ENCODE measurements at places on chromosomes 2 and 18.

DNA sequence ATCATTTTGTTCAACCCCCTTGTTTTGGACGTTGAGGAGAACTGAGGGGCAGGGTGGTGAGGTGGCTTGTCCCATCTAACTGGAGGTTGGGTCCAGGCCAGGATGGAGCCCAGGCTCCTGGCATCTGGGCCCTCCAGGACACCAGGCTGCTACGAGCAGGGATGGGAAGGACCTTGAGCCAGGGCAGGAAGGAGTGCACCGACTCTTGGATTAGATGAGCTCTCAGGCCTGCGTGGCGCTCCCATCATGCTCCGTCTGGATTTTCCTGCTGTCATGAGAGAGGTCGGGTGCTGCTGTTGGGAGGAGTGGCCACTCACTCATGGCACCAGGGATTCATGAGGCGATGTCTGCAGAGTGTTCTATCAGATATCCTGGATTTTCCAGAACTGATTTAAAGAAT lies 18.3 kb upstream of the ALLC start:
- no peak for DNase-seq

DNA sequence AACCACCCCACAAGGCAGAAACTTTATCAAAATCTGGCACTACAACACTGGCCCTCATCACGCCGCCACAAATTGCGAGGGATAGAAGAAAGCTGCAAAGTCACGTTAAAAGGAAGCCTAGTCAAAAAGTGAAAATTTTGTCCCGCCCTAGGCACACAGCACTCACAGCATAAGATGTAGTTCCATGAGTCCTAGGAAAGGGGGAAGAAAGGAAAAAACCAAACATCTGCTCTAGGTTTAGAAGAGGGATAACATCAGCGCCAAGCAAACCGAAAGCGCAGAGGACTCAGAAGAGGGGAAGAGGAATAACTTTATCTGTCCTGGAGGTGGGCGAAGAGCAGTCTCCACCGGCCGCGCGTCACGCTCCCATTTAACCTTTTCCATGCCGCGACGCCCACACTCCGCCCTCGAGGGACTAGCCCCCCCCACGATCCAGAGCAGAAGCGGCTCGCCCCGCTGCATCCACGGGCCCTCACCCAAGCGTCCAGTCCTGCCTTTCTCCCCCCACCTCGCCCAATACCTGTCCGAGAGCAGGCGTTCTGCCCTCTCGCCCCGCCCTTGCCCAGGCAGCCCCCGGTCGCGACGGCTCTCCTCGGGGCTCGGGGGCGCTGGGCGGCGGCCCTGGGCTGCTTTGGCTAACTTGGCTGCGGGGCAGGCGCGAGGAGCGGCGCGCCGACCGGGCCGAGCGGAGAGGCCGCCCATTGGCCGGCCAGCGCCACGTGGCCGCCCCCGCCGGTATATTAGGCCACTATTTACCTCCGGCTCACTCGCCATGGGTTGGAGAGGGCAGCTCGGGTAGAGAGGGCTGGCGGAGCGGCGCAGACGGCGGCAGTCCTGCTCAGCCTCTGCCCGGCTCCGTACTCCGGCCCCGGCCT lies at the start of gene HOXD1:
TSS of gene HOXD1 (plus strand) at position 770 of the 875 bp plus-strand sequence. CDS start 134 bp downstream, outside the sequence.
- DNase-seq: no peak

DNA sequence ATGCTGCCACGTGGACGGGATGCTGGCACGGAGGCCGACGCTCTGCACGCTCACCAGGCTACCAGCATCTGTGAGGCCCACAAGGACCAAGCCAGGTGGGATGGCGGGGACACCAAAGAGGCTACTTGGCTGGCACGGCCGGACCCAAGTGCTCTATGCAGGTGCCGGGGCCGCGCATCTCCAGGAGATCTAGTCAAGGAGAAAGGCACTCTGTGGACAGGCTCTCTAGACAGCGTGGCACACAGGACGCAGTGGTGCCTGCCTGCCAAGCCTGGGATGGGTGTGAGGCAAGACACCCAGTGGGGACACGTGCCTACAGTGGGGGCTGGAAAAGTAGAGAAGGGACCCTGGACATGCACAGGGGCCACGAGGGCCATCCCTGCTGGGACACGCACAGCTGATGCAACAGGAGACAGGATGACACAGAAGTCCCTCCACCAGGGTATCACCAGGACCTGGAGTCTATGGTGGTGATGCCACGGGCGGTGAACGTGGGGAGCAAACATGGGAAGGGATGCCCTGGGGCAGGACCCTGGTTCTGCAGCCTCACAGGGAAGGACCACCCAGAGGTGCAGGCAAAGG lies 28.5 kb downstream of the ZNF516 start:
- no peak for DNase-seq

GRCh38 chr2:190802129-190802528 lies 78.5 kb upstream of the GLS start:
- no peak for DNase-seq

DNA sequence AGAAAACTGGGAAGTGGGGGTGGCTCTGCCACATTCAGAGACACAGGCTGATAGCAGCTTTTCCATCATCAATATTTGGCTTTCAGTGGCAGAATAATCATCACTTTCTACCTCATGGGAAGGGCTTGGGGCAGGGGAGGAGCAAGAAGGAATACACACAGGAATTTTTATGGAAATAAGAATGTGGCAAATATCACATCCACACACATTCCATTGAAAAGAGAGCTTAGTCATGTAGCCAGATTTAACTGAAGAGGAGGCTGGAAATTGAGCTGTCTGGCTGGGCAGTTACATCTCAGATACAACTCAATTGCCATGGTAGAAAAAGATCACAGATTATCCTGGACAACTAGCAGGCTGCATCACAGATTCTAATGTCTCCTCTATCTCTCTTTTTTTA lies 1474.0 kb upstream of the ACVR2A start:
- DNase-seq: no peak

DNA sequence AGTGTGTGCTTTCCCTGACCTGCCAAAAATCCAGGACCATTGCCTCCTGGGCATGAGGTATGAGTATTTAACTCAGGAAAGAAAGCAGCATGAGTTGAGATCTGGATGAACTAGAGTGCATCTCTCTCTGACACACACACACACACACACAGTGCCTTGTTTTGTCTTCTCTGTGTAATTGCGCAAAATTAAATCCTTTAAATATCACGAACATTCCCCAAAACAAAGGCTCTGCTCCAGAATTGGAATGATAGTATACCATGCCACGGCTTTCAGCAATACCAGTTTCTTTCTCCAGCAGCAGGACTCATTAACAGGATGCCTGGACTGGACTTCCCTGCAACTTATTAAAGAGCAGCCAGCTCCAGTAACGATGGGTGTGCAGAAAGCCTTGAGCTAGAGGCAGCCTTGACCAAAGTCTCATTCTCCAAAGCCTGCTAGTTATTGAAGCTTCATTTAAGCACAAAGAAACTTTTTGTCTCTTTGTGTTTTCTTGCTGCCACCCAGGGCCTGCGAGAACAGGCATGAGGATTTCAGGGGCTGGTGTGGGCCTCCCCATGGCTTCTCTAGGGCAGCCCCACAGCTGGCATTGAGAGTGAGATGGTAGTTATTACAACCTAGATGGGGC lies 101.7 kb downstream of the NRP2 start:
- no peak for DNase-seq

DNA sequence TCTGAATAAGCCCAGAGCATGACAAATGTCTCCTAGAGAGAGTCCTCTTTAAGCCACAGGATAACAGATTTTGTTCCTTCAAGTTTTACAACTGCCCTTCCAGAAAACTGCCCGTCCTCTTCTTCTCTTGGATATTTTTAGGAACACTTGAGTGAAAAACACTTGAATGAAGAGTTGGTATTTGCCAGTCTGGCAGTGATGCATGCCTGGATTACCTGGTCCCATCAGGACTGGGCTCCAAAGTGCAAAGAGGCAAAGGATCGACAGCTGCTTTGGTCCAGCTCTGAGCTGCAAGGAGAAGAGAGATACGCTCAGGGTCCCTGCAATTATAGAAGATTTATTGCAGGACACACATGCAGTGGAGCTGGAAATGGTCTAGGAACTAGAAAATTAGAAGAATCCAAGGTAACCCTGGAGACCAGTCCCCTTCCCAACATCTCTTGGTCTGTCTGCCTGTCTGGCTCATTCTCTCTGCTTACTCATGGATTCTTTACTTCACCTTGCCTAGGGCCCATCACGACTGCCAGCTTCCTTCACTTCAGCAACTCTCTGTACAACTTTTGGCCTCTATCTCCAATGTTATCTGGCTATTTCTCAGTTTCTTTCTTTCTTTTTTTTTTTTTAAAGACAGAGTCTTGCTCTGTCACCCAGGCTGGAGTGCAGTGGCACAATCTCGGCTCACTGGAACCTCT lies 112.1 kb upstream of the SIX2 start:
- DNase-seq: no peak

DNA sequence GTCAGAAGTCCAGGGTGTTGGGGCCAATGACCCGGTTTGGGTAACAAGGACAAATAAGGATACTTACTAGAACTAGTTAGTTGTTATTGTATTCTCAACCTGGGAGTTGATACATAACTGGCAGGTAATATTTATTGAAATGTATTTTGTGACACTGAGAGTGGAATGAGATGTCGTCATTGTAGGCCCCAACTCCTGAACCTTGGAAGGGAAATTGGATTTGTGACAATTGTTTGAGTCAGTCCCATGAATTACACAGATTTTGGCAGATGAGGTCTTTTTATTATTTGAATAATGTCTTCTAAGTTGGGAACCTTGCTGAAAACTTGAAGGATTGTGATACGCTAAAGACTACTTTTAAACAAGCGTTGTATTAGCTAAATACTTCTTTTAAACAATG lies 5.1 kb downstream of the TIMM21 start:
- no peak for DNase-seq

GRCh38 chr2:171330155-171330956 lies 103.4 kb downstream of the METTL8 start:
- no peak for DNase-seq

DNA sequence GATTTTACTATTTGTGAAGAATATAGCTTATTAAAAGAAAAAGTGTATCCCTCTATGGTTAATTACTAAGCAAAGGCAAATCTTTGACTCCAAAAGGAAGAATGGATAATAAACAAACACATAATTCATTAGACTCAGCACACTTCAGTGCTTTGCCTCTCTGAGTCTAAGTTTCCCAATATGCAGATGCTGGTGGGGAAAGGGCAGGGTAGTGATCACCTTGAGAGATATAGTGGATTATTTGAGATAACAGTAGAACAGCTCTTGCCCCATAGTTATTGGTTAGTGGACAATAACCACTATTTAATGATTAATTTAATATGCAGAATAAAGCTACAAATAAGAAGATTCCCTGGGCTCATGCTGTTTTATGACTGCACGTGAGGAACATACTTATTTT lies 98.2 kb upstream of the SLC8A1 start:
- DNase-seq: no peak

DNA sequence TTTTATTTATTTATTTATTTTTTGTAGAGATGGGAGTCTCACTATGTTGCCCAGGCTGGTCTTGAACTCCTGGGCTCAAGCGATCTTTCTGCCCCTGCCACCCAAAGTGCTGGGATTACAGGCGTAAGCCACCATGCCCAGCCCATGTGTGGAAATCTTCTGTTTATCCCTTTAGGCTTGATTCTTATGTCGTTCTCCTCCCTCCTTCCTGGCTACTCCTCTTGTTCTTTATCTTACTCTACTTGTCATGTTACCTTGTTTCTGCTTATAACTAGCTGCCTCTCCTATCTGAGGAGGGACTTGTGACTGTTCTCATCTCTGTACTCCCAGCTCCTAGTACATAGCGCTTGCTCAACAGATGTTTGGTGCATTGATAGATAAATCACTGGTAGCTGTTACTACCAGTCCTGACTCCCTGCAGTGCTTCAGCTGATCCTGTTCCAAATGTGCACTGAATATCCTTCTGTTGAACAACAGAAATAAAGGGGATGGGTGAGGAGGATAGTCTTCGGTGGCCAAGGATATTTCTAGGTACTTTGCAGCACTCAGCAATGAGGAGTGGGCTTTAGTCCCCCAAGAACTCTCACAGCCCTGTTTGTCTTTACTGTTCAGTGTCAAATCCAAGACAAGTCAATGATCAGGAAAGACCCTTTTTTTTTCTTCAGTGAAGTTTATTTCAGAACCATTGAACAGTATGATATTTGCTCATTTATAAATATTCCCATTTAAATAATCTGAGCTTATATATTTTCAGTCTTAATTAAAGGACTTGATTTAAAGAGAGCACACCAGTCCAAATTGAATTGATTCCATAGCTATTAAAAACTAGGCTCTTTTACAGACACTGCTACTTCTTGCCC lies 7.2 kb downstream of the IL1B start:
- no peak for DNase-seq

GRCh38 chr18:21660078-21660477 lies 44.5 kb downstream of the ABHD3 start:
- no peak for DNase-seq

DNA sequence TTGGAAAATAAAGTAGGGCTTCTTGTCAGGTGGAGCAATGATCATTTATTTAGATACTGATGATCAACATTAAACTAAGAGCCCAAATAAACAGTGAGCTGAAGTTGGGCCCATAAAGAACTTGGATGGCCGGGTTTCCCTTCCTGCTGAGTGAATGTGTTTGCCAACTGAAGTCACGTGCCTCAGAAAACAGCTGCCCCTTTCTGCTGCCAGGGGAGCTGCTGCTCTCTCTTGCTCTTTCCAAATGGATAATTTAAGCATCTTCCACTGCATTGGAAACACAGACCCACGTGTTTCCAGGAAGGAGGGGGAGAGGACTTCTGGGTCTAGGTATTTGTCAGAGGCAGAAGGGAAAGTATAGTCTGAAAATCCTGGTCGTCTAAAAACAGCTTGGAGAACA lies 22.9 kb upstream of the NCKAP5 start:
- DNase-seq: no peak

DNA sequence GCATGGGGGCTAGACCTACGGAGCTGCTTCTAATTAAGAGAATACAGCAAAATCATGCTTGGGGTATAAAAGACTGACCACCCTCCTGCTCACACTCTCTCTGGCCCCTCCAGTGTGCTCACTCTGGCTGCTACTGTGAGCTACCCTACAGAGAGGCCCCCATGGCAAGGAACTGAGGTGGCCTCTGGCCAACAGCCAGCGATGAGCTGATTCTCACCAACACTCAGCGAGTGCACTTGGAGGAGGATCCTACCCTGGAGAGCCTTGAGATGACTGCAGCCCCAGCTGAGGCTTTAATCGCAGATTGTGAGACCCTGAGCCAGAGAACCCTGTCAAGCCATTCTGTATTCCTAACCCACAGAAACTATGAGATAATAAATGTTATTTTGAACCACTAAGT lies 88.2 kb downstream of the GFPT1 start:
- no peak for DNase-seq

GRCh38 chr2:229523663-229524062 lies 190.7 kb downstream of the DNER start:
- no peak for DNase-seq

- no peak for DNase-seq
These were observed 615.6 kb upstream of the SOX11 start for GRCh38 chr2:5076599-5076998.

- no peak for DNase-seq
These were observed 145.5 kb downstream of the ABCA12 start for GRCh38 chr2:214992911-214993310.

DNA sequence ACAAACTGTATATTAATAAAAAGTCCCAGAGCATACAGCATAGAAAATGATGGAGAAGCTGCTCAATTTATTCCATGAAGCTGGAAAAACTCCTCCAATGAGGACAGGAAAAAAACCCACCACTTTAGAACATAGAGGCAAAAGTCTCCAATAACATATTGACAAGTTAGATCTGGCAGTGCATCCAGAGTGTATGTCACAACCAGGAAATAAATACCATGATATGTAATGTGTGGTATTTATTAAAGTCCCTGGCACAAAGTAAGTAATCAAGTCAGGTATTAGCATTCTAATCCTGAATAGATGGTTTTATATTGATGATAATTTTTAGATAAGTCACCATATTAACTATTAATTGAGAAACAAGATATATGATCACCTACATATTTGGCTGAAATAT lies 427.3 kb upstream of the HS6ST1 start:
- DNase-seq: no peak

- no peak for DNase-seq
These were observed 283.0 kb upstream of the FN1 start for GRCh38 chr2:215718890-215719289.
